ENCODE measurements at places on chromosomes 7 and 10.
A peak's percentile ranks its signal among the peaks of the same experiment; 100 is the strongest.

DNA sequence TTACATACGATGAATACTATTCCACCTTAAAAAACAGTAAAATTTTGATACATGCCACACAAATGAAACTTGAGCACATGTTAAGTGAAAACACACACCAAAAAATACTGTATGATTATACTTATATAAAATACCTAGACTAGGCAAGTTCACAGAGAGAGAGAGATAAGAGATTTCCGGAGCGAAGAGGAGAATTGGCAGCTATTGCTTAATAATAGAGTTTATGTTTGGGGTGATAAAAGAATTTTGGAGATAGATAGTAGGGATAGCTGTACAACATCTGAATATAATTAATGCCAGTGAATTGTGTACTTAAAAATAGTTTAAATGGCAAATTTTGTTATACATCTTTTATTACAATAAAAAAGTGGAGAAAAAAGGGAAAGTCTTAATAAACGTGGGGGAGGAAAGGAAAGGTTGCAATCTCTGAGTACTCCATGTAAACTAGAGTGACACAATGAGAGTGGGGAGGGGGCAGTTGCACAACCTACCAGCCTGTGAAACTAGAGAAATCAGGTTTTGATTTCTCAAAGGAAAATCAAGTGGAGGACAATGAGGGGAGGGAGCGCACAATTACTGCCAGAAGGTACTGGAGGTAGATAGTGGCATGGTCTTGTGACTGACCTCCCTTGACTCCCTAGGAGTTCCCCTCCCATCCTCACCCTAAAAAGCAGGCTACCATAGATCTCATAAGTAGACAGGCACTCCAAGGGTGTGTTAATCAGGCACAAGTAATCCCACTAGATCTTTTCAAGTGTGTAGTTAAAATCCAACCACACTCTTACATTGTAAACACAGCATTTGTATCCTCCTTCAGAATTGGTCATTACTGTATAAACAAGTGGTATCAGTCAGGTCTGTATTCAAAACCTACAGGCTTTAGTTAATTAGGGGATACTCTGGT is 31.6 kb upstream of the ANK3 start:
- DNase-seq = no peak

DNA sequence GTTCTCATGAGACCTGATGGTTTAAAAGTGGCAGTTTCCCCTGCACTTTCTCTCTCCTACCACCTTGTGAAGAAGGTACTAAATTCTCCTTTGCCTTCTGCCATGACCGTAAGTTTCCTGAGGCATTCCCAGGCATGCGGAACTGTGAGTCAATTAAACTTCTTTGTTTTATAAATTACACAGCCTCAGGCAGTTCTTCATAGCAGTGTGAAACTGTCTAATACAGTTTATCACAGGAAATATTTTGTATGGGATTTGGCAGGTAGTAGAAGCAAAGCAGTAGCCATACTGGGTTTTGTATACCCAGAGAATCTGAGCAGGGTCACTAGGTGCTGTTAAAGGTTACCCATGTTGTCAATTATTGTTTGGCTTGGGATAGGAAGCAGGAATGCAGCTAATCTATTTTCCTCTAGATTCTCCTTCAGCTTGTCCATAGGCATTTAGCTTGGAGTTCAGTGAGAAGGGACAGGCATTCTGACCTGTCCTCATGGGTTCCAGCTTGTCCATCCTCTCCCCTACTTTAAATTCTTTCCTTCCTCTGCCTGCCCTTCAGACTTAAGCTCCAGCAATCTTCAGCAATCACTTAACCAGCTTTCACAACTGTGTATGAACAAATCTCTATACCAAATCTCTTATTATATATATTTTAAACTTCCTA is 186.7 kb downstream of the PCLO start:
- DNase-seq = no peak

DNA sequence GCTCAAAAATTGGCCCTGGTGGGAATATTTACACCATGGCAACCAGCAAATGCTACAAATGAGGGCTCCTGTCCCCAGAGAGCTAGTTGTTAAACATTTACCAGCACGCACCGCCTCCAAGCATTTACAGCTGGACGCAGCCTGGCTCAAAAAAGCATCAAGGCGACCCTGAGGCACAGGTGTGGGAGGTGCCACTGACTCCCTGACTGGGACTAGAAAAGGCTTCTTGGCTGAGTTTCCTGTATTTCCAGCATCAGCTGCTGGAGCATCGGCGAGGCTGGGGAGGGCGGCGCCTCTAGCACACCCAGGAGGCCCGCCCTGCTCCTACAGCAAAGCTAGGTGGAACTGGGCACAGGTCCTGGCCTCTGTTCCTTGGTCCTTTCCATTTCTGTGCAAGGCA is 43.5 kb upstream of the ZRANB1 start:
- DNase-seq = no peak

DNA sequence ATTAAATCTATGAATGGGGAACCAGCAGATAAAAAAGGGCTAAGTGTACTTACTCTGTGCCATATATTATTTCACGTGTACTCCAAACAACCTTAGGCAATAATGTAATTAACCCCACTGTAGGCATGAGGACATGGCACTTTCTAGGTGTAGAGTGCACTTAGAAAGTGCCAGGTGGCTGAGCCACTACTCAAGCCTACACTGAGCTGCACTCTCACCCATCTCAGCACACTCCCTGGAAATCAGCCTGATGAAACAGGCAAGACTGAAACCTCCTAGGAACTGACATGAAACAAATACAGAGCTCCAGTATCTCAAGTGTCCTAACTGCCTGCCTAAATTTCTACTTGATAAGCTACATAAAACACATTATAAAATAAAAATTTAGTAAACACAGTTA is 147.4 kb downstream of the KMT2E start:
- no peak for DNase-seq

GRCh38 chr7:150410680-150411346 is 31.7 kb downstream of the ZNF775 start:
- DNase-seq = no peak

DNA sequence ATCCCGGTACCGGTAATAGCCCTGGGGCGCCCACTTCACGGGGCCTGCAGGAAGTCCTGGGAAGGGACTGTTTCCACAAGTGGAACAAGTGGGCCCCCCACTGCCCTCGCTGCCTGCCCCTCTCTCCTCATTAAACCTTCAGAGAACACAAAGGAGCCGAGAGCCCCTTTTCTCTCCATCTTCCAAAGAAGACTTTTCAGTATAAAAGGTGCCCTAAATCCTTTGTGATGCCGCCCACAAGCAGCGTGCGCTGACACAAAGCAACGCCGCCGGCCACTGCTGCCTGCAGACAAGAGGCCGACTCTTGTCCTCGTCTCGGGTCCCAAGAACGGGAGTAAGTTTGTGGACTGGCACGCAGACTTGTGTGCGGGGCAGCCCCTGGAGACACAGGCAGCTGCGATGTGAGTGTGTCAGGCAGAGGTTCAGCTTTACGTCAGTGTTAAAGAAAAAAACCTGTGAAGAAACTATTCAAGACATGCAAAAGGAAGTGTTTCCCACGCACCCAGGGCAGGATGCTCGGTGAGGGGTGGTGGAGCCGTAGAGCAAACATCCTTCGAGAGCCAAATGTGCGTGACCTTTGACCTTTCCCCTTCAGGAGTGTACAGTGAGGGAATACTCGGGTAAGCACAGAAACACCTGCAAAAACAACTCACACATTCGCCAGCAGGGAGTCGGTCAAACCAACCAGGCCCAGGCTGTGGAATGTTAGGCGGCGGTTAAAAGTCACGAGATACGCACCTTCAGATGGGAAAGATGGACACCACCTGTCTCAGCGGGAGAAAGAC is 118.2 kb downstream of the VIPR2 start:
- no peak for DNase-seq

DNA sequence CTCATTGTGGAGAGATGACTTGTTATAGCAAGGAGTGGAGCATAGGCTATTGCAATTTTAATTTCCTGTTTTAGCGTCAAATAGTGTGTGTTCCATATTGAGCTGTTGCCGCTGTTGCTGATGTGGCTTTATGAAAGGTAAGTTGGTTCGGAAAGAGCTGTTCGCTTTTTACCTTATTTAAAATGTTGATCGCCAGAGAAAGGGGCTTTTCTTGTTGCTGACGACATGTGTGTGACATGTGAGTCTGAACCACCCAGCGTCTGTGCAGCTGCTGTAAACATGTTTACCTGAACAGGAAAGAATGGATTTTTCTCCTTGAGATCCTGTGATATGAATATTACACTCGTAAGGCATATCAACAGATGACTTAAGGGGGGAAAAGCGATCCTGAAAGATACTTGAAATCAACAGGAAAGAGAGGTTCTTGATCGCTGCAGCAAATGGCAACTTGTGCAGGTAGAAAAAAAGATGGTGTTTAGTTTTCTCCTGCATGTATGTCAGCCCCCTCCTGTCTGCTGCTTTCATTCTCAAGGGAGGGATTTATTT is 2.5 kb downstream of the ZEB1 start:
- peak; percentile 22 for DNase-seq

GRCh38 chr7:93196336-93196735 is 29.9 kb downstream of the HEPACAM2 start:
- no peak for DNase-seq

DNA sequence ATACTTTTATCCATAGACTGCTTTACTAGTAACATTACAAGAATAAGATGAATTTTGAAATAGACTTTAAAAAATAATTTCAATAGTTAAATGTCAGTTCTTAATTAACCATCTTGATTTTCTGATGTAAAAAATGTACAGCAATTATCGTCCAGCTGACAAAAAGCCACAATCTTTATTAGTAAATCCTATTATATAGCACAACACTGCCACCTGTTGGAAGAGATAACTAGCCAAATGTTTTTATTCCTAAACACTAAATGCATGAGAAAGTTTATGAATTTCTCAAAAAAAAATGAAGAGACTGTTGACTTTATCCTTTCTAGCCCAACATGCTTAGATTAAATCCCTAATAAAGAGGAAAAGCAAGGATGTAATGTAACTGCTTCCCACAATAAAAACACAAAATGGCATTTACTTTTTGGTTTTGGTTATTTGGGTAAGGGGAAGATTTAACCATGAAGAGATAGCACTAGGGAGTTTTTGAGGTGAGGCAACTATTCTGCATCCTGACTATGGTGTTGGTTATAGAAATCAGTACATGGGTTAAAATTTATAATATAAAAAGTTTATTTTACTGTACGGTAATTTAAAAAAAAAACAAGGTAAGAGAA is 8.0 kb downstream of the COA1 start:
- DNase-seq = peak; percentile 35

DNA sequence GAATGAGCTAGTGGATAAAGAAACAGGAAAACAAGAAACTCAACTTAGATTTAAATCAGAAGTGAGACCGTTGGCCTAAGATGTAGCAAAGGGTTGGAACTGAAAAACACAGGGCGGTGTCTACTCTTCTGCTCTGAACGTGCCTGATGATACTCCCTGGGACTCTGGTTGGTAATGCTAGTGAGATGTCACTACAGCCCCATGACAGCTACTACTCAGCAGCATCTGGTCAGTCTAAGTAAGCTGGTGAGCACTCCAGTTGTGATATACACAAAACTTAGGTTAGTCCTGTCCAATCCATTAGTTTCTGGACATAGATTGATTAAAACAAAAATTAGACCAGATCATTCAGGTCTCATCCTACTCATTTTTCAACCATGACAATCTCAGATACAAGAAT is 15.4 kb downstream of the MYPN start:
- DNase-seq = no peak

DNA sequence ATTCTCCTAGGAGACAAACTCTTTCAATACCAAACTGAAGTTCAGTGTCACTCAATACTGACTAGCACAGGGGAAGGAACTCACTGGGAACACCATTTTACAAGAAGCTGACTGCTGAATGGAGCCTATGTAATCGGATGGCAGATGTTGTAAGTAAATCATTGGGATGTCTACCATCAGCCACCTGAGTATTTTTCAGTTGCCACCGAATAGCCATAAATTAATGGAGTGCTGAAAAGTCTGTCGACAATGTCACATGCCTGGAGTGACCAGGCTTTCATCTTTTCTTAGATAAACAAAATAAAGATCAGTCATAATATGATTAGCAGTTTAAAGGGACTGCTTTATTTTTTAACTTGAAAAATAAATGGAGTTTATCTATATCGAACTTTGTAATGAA is 145.9 kb upstream of the SEMA3E start:
- DNase-seq = no peak

GRCh38 chr10:11636697-11637303 is 25.4 kb upstream of the USP6NL start:
- DNase-seq = no peak

- peak; percentile 85 for DNase-seq
Observed at GRCh38 chr10:63711867-63712716, 190.9 kb downstream of the REEP3 start.

GRCh38 chr7:72441791-72442190 is 29.7 kb upstream of the CALN1 start:
- no peak for DNase-seq

- no peak for DNase-seq
Observed at GRCh38 chr7:47710201-47710935, 128.5 kb upstream of the TNS3 start.

GRCh38 chr10:124957404-124957947 is 15.6 kb downstream of the ZRANB1 start:
- DNase-seq = no peak

- no peak for DNase-seq
Observed at GRCh38 chr10:62095181-62096122, 173.2 kb downstream of the RTKN2 start.

DNA sequence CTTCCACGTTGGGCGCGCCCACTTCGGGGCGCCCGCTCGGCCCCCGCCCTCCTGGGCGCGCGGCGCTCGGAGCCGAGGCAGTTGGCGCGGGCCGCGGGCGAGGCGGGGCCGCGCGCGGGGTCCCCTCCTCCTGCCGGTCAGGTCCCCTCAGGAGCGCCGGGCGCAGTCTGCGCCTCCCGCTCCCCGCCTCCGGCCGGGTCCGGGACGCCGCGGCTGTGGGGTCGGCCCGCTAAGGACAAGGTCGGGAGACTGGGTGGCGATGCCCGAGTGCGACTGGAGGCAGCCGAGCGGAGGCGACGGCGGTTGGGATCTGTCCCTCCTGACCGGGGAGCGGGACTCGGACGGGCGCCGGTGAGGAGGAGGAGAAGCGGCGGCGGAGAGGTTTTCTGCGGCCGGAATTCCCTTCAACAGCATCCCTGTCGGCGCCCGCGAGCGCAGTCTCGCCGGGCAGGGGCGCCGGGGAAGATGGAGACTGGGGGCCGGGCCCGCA is at the start of gene ATRNL1:
TSS of gene ATRNL1 (plus strand) at position 80 of the 490 bp plus-strand sequence. CDS start at position 466, 386 bp downstream.
- DNase-seq = peak; percentile 59

- DNase-seq = no peak
Observed at GRCh38 chr7:9958486-9958885, 1015.2 kb upstream of the PHF14 start.

DNA sequence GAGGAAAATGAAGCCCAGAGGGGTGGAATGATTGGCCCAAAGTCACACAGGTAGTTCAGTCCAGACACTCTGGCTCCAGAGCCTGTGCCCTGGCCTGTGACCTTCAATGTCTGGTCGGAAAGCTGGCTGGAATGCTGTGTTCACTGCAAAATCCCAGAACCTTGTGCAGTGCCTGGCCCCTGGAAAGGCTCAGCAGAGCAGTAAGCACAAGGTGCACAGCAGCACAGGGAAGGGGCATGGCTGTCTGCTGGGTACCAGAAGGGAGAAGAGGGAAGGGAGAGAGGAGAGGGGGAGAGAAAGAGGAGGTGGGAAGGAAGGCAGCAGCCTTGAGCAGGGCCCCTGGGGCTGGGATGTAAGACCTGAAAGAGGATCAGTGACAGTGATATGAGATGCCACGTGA is 28.4 kb upstream of the C10orf71 start:
- DNase-seq = no peak
